Motor neuron (in vitro differentiated cells): ENCODE measurements at places on chromosomes 2 and 18. TPM values are rescaled to one million over a fixed set of nuclear protein-coding genes. Genes with fewer than 3 reads are reported as not detected.

DNA sequence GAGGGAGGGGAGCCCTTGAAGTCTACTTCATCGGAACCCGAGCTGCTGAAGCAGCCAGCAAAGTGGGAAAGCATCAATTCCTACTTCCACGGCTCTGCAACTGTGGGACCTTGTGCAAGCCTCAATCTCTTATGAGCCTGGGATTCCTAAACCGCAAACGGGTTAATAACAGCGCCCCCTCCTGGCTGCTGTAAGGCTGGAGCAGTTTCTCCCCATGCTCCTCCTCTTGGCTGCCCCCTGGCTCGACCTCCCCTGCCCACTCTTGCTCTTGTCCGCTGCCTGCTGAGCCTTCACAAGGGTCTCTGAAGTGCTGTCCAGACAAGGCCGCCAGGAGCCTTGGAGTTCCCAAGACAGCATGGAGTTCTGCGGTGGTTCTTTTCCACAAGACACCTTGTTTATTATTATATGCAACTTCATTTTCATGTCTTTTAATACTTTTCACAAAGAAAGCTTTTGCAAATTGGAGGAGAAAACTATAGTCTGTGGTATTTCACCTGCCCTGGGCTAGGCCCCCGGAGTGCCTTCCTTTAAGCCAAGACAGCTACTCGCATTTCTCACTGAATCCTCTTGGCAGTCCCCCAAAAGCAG, 157.2 kb downstream of the DDX1 start:
- ATAC-seq, result no peak

Gene BMP10
- total RNA-seq, result 0.22 TPM in 1 of 2 replicates, not detected in the other

DNA sequence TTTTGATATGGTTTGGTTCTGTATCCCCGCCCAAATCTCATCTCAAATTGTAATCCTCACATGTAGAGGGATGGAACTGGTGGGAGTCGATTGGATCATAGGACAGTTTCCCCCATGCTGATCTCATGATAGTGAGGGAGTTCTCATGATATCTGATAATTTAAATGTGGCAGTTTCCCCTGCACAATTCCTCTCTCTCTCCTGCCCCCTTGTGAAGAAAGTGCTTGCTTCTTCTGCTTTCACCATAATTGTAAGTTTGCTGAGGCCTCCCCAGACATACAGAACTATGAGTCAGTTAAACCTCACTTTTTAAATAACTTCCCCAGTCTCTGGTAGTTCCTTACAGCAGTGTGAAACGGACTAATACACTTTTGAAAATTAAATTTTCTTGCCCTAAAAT, 12.3 kb upstream of the KCNJ3 start:
- no peak for ATAC-seq

- peak; percentile 88 for ATAC-seq
Observed at GRCh38 chr2:29196792-29197788, 81.9 kb downstream of the CLIP4 start.

DNA sequence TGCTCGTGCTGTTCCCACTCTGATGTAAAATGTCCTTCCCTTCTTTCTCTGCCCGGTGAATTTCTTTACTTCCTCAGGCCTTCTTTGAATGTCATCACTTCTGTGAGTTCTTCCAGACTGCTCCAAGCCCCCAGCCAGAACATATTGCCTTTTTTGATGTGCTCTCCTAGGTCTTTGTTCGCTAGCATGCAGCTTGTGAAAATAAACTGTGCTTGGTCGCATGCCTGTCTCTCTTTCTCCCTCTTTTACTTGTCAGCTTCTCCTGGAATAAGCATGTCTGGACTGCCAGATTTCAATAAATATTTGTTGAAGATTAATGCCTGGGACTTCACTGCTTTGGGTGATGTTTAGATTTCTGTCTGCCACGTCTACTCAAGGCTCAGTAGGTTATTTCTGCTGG, 82.7 kb upstream of the ARHGAP28 start:
- ATAC-seq, result no peak

- ATAC-seq, result peak; percentile 10
Observed at GRCh38 chr2:85235281-85235680, 92.5 kb downstream of the TGOLN2 start.

DNA sequence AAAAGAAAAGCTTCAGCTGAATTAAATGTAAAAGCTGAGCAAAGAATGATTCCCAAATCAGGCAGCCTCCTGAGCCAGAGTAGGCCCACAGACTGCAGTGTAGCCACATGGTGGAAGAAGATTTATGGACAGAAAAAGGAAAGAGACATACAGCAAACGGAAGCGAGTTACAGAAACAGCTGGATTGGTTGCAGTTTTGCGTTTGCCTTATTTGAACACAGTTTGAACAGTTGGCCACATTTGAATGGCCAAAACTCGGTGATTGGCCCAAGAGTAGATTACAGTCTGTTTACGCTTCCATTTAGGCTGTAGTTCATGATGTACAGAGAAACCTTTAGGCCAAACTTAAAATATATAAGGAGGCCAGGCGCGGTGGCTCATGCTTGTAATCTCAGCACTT, 35.1 kb downstream of the SH2D6 start:
- no peak for ATAC-seq

Gene DCDC2C
- not detected in 2 replicates for total RNA-seq

Gene ZNF804A
- total RNA-seq, result 4.8 and 5.4 TPM in 2 replicates

DNA sequence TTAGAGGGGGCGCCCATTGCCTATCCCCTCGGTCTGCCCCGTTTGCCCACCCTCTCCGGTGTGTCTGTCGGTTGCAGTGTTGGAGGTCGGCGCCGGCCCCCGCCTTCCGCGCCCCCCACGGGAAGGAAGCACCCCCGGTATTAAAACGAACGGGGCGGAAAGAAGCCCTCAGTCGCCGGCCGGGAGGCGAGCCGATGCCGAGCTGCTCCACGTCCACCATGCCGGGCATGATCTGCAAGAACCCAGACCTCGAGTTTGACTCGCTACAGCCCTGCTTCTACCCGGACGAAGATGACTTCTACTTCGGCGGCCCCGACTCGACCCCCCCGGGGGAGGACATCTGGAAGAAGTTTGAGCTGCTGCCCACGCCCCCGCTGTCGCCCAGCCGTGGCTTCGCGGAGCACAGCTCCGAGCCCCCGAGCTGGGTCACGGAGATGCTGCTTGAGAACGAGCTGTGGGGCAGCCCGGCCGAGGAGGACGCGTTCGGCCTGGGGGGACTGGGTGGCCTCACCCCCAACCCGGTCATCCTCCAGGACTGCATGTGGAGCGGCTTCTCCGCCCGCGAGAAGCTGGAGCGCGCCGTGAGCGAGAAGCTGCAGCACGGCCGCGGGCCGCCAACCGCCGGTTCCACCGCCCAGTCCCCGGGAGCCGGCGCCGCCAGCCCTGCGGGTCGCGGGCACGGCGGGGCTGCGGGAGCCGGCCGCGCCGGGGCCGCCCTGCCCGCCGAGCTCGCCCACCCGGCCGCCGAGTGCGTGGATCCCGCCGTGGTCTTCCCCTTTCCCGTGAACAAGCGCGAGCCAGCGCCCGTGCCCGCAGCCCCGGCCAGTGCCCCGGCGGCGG, 1.7 kb downstream of the MYCN start:
- no peak for ATAC-seq

- ATAC-seq, result no peak
Observed at GRCh38 chr2:158172719-158173118, 71.0 kb downstream of the UPP2 start.

- peak; percentile 60 for ATAC-seq
Observed at GRCh38 chr2:24822049-24822706, 29.0 kb downstream of the CENPO start.

Gene REG1B
- not detected in 2 replicates for total RNA-seq

DNA sequence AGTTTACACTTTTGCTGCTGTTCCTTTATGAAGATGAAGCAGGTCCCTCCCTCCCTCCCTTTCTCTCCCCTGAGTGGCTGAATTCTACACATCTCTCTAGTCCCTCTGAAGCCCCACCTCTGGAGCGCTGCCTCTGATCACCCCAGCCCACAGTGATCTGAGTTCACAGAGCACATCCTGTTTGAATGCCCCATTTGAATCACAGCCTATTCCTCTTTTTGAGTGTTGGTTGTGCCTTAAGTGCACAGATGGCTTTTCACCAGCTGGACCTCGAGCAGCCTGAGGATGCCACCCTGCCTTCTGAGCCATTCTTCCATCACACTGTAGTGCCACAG, 87.1 kb downstream of the ITGB1BP1 start:
- no peak for ATAC-seq

DNA sequence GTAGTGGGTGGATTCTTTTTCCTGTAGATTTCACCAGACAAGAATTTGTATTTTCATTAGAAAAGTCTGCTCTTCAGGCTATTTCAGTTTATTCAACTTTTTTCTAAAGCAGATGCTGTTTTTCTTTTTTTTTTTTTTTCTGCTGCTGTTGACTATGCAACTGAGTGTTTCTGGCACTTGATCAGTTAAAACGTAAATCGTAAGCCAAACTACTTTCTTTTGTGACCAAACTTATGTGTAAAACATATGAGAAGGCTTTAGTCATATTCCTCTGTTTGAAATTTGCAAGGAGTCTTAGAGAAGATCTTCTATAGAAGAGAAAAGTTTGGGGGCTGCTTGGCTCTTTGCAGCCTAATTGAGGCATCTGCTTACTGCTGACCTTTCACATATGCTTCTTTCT, 170.1 kb downstream of the PARD3B start:
- ATAC-seq, result no peak

GRCh38 chr18:26746826-26747475, 118.6 kb downstream of the AQP4 start:
- no peak for ATAC-seq

DNA sequence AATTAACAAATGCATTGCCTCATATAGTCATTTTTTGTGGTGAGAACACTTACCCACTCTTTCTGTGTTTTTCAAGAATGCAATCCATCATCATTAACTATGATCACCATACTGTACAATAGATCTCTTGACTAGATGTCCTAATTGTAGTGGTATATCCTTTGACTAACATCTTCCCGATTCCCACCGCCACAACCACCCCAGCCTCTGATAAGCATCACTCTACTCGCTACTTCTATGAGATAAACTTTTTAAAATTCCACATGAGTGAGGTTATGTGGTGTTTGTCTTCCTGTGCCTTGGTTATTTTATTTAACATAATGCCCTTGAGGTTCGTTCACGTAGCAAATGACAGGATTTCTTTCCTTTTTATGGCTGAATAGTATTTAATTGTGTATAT, 6.6 kb downstream of the VWA3B start:
- ATAC-seq, result no peak

GRCh38 chr2:118065921-118066511, 22.3 kb upstream of the INSIG2 start:
- ATAC-seq, result peak; percentile 92

Gene MOGAT1
- not detected in 2 replicates for total RNA-seq

- peak; percentile 49 for ATAC-seq
Observed at GRCh38 chr2:170354855-170355780, 177.2 kb downstream of the MYO3B start.

Gene KCNG2
- 0.35 TPM in 1 of 2 replicates, not detected in the other for total RNA-seq

Gene MDH1B
- total RNA-seq, result 4.4 and 5.9 TPM in 2 replicates

DNA sequence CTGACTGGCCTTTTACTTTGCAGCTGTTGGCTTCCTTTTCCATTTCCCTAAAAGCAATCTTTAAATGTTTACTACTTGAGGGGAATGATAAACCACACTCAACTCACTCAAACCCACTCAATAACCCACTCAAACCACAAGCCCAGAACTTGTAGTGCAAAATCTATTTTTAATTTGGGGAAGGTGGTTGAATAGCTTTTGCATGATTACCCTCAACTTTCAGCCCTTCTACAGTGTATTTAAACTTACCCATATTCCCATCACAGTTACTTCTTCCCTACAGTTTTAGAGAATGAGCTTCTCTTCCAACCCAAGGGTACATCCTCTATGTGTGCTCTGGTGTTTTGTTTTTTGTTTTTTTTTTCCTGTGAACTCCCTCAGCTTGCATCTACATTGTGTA, 636.1 kb downstream of the TDRD15 start:
- no peak for ATAC-seq

- no peak for ATAC-seq
Observed at GRCh38 chr2:46363535-46364170, 66.4 kb downstream of the EPAS1 start.

- no peak for ATAC-seq
Observed at GRCh38 chr2:43636621-43637020, 439 bp upstream of the PLEKHH2 start.

GRCh38 chr2:161703863-161704262, 79.6 kb downstream of the SLC4A10 start:
- no peak for ATAC-seq

GRCh38 chr18:36724169-36724568, 104.6 kb downstream of the TPGS2 start:
- ATAC-seq, result no peak

Gene REG1A
- not detected in 2 replicates for total RNA-seq

Gene HSBP1L1
- total RNA-seq, result 10.6 and 10.9 TPM in 2 replicates

Gene FN1
- 8.1 and 9.1 TPM in 2 replicates for total RNA-seq

Gene SP100
- 48.8 and 50.3 TPM in 2 replicates for total RNA-seq

Gene LYPD6B
- total RNA-seq, result 0.41 and 0.82 TPM in 2 replicates

DNA sequence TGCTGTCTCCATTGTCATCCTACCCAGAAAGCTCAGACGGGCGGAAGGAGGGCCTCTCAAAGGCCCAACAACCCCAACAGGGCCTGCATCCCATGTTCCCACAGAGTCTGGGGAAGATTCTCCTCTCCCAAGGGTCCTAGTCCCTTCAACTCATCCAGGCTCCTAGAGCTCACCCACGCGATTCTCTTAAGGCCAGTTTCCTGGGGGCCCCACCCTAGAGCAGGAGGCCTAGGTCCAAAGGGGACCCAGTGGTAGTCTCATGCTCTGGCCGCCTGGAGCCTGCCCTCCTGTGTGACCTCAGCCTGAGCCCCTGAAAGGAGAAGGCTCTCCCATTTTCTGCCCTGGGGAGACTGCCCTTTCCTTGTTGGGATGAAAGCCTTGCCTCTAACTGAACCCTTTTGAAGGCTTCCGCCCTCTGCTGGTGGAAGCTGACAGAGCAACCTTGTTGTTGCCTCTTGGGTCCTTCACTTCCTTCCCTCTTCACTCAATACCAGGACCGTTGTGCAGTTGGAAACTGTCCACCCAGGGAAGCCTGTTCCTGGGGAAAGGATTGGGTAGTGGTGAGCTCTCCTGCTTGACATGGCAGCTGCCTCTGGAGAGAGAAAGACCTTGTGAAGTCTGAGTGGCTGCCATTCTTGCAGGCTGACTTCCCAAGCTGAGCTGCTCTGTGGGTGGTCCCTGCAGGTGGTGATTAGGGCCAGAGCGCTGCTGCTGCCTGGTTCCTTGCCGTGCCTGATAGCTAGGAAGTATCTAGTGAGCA, 86.0 kb upstream of the ALPP start:
- ATAC-seq, result no peak

Gene SPATS2L
- 27.8 TPM in 2 replicates for total RNA-seq

DNA sequence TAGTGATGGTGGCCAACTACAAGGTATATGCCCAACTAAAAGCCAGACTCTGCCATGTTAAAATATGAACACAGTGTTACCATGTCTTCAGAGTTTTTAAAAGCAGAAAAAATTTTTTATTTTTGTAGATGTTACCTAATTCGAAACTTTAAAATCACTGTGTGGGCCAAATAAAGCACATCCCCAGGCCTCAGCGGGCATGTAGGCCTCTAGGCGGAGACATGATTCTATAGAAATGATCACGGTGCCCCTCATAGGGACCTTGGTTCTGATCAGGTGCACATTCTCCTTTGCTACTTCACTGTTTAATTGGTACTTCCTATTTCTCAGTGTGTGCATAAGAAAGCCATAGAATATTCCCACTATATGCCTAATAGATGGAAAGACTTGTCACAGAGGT, 349.2 kb downstream of the XIRP2 start:
- no peak for ATAC-seq

Gene KCNG3
- 2.4 and 2.6 TPM in 2 replicates for total RNA-seq

- no peak for ATAC-seq
Observed at GRCh38 chr2:104851291-104852089, 2.4 kb upstream of the POU3F3 start.

Gene FOXI3
- 0.13 TPM in 1 of 2 replicates, not detected in the other for total RNA-seq
